ENCODE measurements at places on chromosomes 12 and 14.

DNA sequence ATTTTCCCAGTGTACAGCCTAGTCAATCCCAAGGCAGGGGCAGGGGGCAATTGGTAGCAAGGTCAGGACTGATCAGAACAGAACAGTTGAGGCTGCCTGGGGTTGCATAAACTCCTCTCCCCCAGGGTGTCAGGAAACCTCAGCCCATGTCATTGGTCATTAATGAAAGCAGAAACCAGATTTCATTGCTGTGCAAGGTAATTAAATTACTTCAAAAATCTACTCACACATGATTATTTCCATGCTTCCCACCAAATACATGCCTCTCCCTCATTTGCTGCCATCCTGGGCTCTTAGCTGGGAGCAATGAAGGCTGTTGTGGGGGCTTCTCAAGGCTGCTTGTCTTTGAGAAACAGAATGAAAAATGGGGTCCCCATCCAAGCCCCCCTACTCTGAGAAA, 124.2 kb downstream of the PHETA1 start:
- DNase-seq, result no peak

GRCh38 chr12:93403988-93404803, 26.5 kb downstream of the NUDT4 start:
- no peak for DNase-seq

DNA sequence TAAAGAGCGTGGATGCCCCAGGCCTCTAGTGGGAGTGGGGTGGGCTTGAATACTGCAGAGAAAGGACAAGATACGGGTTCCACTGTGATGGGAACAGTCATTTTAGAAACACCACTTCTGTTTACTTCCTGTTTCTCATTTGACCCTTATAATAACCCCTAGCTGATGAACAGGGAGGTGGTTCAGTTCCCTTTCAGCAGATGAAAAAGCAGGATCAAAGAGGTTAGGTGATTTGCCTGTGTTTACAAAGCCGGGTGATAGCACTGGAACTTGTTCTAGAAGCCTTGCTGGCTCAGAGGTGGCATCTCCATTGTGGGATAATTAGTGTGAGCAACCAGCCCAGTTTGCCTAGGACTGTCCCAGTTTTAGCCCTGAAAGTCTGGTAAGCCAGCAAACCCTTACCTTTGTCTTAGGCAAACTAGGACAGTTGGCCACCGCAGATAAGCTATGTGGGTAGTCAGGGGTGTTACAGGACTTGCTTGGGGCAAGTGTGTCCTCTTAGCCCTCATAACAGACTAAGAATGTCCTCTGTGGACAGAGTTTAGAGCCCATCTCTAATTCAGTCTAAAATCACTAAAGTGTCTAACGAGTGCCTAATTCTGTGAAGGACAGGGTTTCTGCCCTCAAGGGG, 7.5 kb upstream of the LRP1-AS start:
- DNase-seq, result no peak

DNA sequence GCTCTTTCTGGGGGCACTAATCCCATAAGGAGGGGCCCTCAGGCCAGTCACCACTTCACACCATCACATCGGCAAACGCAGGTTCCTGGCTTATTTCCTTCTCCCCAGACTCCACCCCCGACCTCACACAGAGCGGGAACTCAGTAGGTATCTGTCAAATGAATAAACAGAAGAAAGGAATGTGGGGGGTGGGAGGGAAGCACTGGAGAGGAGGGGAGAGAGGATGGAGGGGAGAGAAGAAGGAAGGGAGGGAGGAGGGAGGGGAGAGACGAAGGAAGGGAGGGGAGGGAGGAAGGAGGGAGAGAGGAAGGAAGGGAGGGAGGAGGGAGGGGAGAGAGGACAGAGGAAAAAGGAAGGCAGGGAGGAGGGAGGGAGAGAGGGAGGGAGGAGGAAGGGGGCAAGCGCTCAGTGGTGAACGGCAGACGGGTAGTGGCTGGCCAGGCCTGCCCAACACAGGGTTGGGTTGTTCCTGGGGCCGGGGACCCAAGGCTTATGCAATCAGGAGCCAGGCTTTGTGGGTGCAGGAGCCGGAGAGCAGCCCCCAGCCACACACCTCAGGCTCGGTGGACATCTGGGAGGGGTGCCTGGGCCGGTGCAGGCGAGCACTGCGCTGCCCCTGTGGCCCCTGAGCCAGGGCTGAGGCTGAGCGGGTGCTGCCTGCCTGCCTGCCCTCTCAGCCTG, 52.6 kb upstream of the FBRSL1 start:
- DNase-seq, result no peak

DNA sequence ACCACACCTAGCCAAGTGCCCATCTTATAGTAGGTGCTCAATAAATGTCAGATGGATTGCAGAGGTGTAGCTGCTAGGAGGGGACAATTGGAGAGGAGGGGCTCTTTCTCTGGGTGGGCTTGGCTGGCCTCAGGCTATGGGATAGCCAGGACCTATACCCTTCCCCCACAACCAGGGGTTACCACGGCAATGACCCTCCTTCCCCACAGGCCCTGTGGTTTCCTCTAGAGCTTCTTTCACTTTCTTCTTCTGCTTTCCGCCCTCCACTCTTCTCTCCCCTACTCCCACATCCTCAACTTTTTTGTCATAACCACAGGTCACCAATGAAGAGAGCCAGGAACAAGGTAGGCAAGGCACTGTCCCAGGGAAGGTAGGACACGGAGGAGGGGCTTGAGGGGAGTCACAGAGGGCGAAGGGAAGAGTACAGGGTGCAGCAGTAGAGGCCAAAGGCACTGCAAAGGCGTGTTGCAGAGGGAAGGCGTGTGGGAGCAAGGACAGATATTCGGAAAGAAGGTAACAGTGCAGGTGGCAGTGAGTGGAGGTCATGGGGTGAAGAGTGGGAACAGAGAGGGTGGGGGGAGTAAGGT, 1.9 kb upstream of the ITGB7 start:
- no peak for DNase-seq

DNA sequence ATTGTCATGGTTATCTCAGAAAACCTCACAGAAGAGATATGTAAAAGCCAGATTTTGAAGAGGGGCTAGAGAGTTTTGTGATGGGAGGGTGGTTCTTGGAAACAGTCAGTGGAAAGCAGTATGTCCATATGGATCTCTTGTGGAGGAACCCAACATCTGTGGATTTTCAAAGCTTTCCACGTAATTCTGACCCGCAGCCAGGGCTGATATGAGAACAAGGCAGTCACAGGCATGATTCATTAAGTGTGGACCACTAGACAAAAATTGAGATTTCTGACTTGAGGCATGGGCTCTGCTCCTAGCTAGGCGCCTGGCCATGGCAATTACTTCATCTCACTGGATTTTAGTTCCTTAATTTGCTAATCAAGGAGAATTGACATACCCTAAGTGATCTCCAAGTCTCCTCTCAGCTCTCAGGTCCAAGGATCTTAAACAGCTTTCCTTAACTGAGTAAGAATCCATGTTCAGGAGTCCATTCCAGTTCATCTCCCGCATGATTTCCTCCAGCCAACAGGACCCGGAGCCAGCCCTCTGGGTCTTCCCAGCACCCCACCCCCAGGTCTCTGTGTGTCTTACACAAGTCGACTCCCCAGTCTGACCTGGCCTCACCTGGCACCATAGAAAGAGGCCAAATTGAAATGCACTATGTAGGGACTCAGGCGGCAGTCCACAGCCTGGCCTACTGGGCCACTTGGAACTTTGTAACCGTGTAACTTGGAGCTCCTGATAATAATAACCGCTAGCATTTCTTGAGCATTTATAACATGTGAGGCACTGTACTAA, 176.3 kb upstream of the PARP11 start:
- no peak for DNase-seq

GRCh38 chr14:27242874-27243273, 645.0 kb upstream of the NOVA1 start:
- peak; percentile 24 for DNase-seq

- no peak for DNase-seq
Observed at GRCh38 chr12:91781114-91781513, 364.5 kb downstream of the BTG1 start.

DNA sequence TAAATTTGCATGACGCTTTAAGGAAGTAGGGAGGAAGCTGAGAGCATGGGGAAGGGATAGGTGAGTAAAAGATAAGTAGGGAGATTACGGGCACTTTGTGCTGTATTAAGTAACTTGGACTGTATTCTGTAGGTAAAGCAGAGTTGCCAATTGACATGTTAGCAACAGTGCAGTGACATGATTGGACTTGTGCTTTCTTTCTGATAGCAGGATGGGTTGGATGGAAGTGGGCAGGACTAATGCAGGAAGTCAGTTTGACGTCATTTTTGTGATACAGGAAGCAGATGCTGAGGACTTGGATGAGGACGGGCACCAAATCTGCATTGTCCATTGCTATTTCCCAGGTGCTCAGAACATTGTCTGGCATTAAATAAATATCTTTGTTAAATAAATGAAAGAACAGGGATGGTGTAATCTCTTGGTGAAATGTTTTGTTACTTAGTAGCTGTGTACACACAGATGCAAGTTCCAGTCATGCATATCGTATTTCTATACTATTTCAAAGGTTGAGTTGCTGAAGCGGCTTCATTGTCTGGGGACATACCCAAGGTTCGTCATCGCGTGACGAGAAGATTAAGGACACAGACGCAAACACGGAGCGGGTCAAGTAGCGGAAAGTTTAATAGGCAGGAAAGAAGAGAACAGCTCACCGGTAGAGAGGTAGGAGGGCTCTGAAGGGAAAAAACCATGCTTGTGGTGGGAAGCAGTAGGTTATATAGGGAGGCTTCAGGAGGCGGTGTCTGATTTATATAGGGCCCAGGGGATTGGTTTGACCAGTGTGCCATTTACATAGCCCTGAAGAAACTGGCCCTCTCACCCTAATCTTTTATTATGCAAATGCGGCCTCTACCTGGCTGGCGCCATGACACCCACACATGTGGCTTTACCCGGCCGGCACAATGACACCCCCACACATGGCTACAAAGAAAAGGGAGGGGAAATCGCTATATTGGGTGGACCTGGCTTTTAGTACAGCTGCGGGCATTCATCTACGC, 30.7 kb downstream of the GUCY2C start:
- no peak for DNase-seq

- no peak for DNase-seq
Observed at GRCh38 chr14:72352012-72352411, 419.8 kb downstream of the RGS6 start.

GRCh38 chr12:13613297-13613696, 368.1 kb downstream of the GRIN2B start:
- DNase-seq, result no peak

DNA sequence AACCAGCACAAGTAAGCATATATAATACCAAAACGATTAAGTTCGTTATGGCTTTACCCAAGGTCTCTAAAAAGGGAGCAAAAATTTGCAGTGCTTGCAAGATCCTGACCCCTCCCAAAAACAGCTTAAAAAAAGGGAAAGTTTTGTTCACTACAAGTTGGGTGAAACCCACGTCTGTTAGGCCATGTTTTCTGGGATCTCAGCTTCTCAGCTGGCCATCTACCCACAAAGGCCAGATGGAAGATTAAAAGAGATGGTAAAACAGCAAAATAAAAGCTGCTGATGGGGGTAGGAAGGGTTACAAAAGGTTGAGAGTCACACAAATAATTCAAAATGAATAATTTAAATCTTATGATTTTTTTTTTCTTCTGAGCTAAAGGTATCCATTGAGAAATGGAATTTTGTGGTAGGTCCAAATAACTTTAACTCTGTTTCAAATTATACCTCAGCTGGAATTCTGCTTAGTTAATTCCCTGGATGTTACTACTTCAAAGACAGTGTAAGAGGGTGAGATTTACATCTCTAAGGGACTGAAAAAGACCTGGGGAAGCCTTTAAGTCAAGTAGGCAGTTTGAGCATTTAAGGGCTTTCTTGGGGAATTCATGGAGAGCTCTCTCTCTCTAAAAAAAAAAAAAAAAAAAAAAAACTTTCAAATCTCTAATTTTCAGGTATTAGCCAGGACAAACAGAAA, 185.6 kb upstream of the NAV3 start:
- DNase-seq, result no peak

- DNase-seq, result no peak
Observed at GRCh38 chr14:59067127-59067894, 121.2 kb upstream of the DAAM1 start.

- no peak for DNase-seq
Observed at GRCh38 chr12:47982770-47983169, 19.4 kb downstream of the TMEM106C start.

DNA sequence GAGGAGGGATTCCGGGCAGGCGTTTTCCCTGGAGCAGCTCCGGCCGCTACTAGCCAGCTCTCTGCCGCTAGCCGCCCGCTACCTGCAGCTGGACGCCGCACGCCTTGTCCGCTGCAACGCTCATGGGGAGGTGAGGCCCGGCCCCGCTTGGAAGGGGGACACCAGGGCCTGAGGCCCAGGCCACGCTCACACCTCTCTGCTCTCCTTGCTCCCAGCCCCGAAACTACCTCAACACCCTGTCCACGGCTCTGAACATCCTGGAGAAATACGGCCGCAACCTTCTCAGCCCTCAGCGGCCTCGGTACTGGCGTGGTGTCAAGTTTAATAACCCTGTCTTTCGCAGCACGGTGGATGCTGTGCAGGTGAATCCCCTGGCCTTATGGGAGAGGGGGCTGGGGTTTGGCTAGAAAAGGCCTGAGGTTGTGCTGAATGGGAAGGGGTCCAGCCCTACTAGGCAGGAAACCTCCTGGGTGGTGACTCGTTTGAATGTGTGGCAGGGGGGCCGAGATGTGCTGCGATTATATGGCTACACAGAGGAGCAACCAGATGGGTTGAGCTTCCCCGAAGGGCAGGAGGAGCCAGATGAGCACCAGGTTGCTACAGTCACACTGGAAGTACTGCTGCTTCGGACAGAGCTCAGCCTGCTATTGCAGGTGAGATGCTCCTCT, 597 bp downstream of the RNF31 start:
- no peak for DNase-seq

GRCh38 chr12:94202245-94203180, 54.1 kb downstream of the PLXNC1 start:
- peak; percentile 38 for DNase-seq
